Activated CD8-positive, alpha-beta memory T cell treated with anti-CD3 and anti-CD28 coated beads for 48 hours (primary cell): ENCODE measurements at places on chromosomes 3 and 15.

DNA sequence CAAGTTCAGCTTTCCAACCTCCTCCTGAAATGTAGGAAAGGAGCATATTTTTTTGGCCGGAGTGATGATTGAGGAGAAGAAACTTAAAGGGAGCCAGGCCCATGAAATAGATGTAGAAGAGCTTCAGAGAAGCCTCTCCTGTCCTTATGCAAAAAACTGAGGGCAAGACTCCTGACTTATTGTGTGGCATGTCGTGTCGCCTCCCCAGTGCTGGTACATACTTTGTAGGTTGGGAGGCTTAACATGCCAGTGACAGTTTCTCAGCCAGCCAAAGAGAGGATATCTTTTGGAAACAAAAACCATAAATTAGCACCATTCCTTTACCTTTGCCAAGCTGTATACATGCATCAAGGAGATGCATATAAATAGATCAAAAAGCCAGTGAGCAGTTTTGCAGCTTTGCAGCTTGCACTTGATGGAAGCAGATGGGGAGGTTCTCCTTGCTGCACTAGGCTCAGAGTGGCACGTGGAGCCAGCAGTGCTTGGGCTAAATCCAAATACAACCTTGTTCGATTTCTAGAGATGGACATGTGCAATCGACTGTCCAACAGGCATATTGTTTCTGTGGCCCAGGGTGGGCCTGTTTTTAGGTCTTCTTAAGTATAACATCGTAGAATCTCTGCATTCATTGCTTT, 10.2 kb downstream of the SLCO3A1 start:
- no peak for DNase-seq

DNA sequence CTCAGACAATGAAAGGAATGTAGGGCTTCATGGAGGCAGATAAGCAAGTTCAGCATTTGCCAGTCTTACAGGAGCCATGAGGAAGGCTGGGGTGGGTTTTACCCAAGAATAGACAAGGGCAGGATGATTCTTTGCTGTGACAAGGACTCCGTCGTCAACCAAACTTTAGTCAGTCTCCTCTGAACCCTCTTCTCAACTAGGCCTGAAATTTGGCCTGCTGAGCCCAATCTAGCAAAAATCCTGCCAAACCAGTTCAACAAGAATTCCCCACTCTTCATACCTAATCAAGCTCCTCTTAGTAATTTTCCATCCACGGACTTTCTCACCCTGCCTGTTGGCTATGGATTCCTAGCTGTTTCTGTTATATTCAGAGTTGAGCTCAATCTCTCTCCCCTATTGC, 280.5 kb downstream of the TBL1XR1 start:
- DNase-seq: no peak

GRCh38 chr3:171811295-171811912, 1.1 kb upstream of the PLD1 start:
- DNase-seq: no peak

GRCh38 chr3:108953210-108953609, 469 bp downstream of the GUCA1C start:
- no peak for DNase-seq

DNA sequence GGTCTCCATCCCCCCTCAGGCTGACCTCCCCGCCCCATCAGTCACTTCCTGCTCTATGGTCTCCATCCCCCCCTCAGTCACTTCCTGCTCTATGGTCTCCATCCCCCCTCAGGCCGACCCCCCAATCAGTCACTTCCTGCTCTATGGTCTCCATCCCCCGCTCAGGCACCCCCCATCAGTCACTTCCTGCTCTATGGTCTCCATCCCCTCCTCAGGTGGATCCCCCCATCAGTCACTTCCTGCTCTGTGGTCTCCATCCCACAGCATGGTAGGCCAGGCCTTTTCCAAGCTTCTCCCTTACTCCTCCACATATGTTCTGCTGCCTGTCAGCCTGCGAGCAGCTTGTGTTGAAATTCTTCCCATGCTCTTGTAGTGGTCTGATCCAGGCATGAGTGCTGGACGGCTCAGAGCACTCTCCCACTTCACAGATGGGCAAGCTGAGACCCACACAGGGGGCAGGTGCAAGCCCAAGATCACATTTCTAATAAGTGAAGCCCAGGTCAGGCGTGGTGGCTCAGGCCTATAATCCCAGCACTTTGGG, 36.8 kb downstream of the BDH1 start:
- no peak for DNase-seq

- no peak for DNase-seq
Measured at GRCh38 chr3:106425026-106425425, 556.2 kb upstream of the CBLB start.

GRCh38 chr15:43511012-43511885, 6.2 kb upstream of the MAP1A start:
- DNase-seq: no peak

DNA sequence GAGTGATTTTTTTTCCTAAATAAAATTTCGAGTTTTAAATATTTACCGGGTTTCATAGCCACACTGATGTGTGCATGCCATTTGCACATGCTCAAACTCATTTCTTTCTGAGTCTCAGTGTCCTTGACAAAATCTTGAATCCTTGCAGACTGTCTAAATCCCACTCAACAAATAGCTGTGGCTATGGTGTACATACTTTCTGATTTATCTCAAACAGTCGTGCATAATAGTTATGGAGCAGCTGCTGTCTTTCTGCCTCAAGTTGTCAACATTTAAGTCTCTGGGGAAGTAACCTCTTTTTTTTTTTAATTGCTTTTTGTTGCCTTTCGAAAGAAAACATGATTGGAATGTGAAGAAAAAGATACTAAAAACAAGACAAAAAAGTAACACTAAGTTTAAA, 52.8 kb upstream of the UTS2B start:
- no peak for DNase-seq

- DNase-seq: peak; percentile 15
Measured at GRCh38 chr15:100201376-100202280, 140.1 kb downstream of the ADAMTS17 start.

DNA sequence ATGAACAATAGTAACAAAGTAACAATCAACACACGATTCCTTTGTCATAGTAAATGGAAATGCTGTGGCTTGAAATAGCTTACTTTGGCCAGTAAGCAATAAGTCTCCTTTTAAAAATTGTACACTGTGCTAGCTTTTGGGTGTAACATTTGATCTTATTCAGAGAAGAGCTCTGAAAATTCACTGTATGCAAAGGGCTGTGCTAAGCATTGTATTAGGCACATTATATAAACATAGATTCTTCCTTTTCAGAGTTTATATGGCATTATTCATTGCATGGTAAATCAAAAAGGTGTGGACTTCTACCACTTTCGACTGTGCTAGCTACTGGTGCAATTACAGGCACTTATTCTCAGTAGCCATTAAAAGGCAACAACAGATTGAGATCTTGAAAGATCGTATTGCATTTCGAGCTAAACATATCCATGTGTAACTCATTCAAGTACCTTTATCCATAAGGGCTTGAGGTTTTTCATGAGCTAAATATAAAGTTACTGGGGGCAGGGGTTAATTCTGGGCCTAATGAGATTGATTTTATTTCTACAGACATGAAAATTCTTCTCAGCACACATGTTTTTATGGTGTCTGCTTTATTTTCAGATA, 246.8 kb downstream of the NR1D2 start:
- DNase-seq: no peak

DNA sequence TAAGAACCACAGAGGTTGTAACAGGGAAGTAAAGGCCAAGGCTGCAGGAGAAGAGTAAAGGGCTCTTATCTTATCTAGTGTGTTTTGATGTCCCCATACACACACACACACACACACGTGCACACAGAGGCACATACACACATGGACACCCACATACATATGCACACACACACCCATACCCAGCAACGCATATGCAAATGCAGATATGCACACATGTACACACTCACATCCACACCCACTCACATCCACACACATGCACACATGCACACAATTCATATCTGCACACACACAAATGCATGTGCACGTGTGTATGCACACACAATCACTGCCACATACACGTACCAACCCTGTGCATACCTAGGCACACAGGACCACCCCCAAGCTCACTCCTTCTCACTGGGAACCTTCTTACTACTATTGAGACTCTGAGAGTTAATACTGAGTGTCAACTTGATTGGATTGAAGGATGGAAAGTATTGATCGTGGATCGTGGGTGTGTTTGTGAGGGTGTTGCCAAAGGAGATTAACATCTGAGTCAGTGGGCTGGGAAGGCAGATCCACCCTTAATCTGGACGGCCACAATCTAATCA, 99.0 kb upstream of the AKAP13 start:
- DNase-seq: no peak

GRCh38 chr3:142009029-142009428, 132.6 kb downstream of the ATP1B3 start:
- no peak for DNase-seq

- no peak for DNase-seq
Measured at GRCh38 chr15:75161106-75161916, 40.4 kb upstream of the C15orf39 start.

DNA sequence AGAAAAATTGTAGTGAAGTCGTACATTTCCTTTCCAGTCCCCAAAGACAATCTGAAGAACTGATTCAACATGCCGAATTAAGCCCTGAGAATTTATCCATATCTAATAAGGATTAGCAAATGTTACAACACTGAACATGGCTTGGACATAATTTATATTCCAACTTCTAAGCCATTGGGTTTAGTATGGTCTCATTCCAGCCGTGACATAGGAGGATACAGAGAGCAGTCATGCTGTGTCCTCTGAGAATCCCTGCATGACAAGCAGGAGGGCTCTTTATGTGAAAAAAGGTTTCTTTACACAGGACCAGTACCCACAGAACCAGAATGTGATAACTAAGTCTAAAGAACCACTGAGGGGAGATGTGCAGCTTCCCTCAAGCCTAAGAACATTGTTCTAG, 231.9 kb upstream of the WNT5A start:
- DNase-seq: no peak

GRCh38 chr3:194680888-194681615, 4.6 kb upstream of the FAM43A start:
- no peak for DNase-seq

DNA sequence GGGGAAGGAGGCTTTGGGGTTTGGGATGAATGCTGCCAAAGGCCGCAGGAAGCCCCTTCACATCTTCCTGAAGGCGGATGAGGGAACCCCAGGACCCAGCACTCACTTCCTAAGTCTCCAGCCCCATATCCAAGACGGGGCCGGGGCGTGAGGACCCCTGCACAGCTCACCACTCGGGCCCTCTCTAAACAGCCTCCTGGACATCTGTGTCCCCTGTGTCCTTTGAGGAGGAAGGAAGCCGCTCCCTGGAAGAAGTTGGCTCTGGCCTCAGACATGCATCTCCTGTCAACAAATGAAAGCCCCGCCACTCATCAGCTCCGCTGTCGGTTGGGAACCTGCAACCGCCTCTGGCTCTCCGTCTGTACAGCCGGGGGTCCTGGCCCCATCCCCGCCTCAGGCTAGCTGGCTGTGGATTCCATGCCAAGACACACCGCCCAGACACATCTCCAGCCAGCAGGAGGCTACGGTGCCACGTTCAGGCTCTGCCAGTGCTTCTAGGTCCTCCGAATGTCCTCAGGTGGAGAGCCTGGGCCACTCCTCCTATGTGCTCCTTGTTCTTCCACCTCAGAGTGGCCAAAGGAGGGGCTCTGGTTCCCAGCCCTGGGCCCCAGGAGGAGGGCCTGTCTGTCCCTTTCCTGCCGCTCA, 140.0 kb upstream of the MEF2A start:
- DNase-seq: no peak

DNA sequence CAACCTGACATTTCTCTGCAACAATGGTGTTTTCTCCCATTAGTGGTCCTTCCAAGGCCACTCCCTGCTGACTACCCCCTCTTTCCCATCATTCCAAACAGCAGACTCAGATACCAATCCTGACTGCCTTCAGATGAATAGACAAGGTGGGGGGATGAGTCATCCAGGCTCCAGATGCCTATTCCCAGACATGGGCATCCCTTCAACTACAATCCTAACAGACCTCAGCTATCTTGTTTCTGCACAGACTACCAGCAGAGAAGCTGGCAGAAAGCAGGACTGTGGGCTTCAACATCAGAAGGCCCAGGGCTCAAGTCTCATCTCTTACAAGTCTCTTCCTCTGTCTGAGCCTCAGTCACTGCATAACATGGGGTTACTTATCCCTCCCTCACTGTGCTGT, 2.2 kb downstream of the RBP1 start:
- no peak for DNase-seq

- no peak for DNase-seq
Measured at GRCh38 chr3:60392501-60392900, 858.8 kb downstream of the FHIT start.

DNA sequence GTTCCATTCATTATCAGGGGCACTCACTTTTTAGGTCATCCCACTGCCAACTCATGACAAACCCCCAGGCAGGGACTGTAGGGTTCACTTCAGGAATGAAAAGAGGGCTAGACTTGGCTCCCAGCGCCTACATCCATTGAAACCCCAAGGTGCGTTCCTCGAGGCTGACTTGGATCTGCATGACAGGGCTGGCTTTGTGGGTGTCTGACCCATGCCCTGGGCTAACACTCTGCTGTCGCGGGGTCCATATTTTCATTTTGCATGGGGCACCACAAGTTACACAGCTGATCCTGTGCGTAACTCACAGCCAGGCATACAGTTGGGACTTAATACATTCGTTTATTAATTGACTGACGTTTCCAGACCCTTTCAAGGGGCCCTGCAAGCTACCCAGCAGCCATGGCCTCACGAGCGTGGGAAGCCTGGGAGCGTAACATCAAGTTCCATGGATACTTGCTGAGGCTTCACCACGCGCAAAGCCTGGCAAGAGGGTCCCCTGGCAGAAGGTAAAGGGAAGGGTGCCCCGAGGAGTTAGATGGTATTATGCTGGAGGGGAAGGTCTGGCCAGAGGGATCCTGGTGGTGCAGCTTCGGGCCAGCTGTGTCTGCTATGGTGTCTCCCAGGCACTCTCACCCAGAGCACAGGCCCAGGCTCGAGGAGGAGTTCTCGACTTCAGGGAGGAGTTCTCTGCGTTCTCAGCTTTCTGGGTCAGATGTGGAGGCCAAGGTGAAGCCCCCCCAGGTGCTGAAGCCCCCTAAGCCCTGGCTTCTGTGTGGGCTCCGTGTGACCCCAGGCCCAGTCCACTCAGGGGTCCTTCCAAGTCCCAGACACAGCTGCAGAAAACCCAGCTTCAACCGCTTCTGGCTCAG, 85.4 kb downstream of the ADAMTS17 start:
- no peak for DNase-seq

DNA sequence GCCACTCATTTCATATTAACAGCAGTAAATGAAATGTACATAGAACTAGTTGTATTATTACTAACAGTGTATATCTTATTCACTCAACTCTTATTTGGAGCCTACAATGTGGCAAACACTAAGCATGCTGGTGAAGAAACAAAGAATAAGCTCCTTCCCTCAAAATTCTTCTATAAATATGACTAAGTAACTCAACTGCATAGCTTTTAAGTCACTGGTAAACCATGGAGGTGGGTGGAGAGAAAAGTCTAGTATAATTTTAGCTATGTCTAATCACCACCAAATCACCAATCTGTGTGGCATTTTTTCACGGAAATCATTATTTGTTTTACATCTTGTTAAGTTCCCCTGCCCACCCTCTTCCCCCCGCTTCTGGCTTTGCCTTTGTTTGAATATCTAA, 17.5 kb downstream of the COPS2 start:
- no peak for DNase-seq

DNA sequence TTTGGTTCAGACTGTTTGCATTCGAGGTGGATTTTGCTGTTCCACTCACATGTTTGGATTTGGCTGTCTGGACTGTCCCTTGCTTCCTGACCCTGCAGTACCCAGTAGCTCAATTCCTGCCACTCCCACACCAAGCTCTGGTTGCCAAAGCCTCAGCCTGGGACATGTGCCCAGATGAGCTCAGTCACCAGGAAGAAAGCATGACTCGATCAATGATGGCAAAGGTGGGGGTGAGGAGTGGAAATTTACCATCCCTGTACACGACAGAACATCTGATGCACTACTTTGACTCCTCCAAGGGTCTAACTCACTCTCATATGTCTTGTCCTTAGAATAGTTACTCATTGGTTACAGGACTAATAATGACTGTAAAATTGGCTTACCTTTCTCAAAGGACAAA, 45.2 kb downstream of the ZNF385D start:
- no peak for DNase-seq
